ENCODE measurements at places on chromosomes 3 and 15. TPM values are rescaled to one million over a fixed set of nuclear protein-coding genes. Genes with fewer than 3 reads are reported as not detected.

KLF13 gene
- 65.7 TPM for total RNA-seq

UPK1B gene
- total RNA-seq: not detected

ALPK3 gene
- total RNA-seq: 114 TPM

GOLGA8T gene
- total RNA-seq: not detected

GOLGA8G gene
- total RNA-seq: not detected

A4GNT gene
- not detected for total RNA-seq

ECE2 gene
- total RNA-seq: not detected

CACNA1D gene
- 0.78 TPM for total RNA-seq

NTRK3 gene
- total RNA-seq: 3.2 TPM

ADGRG7 gene
- not detected for total RNA-seq

REC114 gene
- total RNA-seq: 1.00 TPM

TGM5 gene
- not detected for total RNA-seq

XRN1 gene
- total RNA-seq: 13.9 TPM

TM4SF4 gene
- total RNA-seq: not detected

MYZAP gene
- total RNA-seq: 966 TPM

LXN gene
- 2.4 TPM for total RNA-seq

BCHE gene
- total RNA-seq: 2.8 TPM

RLBP1 gene
- total RNA-seq: not detected

PCLAF gene
- 0.59 TPM for total RNA-seq

SIDT1 gene
- 0.78 TPM for total RNA-seq

ALDH1A2 gene
- total RNA-seq: 9.7 TPM

CRTC3 gene
- total RNA-seq: 27.2 TPM

VGLL3 gene
- total RNA-seq: 2.7 TPM

PPIP5K1 gene
- 13.1 TPM for total RNA-seq

AHSG gene
- not detected for total RNA-seq

ALDH1L1 gene
- 21.5 TPM for total RNA-seq

PAQR5 gene
- 0.73 TPM for total RNA-seq

ITIH3 gene
- 0.35 TPM for total RNA-seq

NAALADL2 gene
- 2.2 TPM for total RNA-seq

TNFAIP8L3 gene
- 6.5 TPM for total RNA-seq

DNASE1L3 gene
- 3.7 TPM for total RNA-seq

KLHL40 gene
- total RNA-seq: 0.11 TPM

GCNT3 gene
- total RNA-seq: not detected

GPR87 gene
- total RNA-seq: not detected

NR2E3 gene
- 0.70 TPM for total RNA-seq

ADPRH gene
- 12.2 TPM for total RNA-seq

EXD1 gene
- not detected for total RNA-seq

DPP8 gene
- 37.5 TPM for total RNA-seq

CHRM5 gene
- total RNA-seq: not detected

P2RY12 gene
- 0.94 TPM for total RNA-seq

BTLA gene
- total RNA-seq: not detected

PAK6 gene
- 9.7 TPM for total RNA-seq

ABHD14A gene
- total RNA-seq: 27.5 TPM

PLSCR2 gene
- total RNA-seq: not detected

LRTM1 gene
- total RNA-seq: not detected

SCAANT1 gene
- not detected for total RNA-seq
